ENCODE measurements at places on chromosomes 5 and 9. TPM values are rescaled to one million over a fixed set of nuclear protein-coding genes. Genes with fewer than 3 reads are reported as not detected.

The FAM153A gene
- total RNA-seq = not detected

The COL27A1 gene
- 1.3 TPM for total RNA-seq

The MRPS27 gene
- 68.5 TPM for total RNA-seq

The CCNI2 gene
- 0.12 TPM for total RNA-seq

The ARSI gene
- total RNA-seq = 0.19 TPM

The NR2F1 gene
- 1.4 TPM for total RNA-seq

The FGF18 gene
- total RNA-seq = not detected

The PCDHB8 gene
- total RNA-seq = not detected

The GFI1B gene
- total RNA-seq = not detected

The GOLM1 gene
- total RNA-seq = 32.7 TPM

The WDR38 gene
- total RNA-seq = not detected

The TMC1 gene
- total RNA-seq = not detected

The SLC4A9 gene
- total RNA-seq = not detected

The SLC36A2 gene
- not detected for total RNA-seq

The SEMA4D gene
- 7.4 TPM for total RNA-seq

The MARCOL gene
- total RNA-seq = not detected

The CSF2 gene
- total RNA-seq = not detected

The ZNF474 gene
- total RNA-seq = 0.56 TPM

The N4BP3 gene
- 0.56 TPM for total RNA-seq

The ABHD17B gene
- total RNA-seq = 10.5 TPM

The SLC27A4 gene
- 18.8 TPM for total RNA-seq

The SHC3 gene
- 0.02 TPM for total RNA-seq

The SLC46A2 gene
- total RNA-seq = not detected

The SLC6A3 gene
- not detected for total RNA-seq

The NIM1K gene
- total RNA-seq = not detected

The C5orf15 gene
- 35.1 TPM for total RNA-seq

The ACOT12 gene
- not detected for total RNA-seq

The PCDHA4 gene
- total RNA-seq = 0.16 TPM

The SLC38A9 gene
- total RNA-seq = 25.6 TPM

The CARD9 gene
- 0.69 TPM for total RNA-seq

The NTRK2 gene
- not detected for total RNA-seq

The TRPM3 gene
- 0.22 TPM for total RNA-seq

The PCDHB10 gene
- 1.2 TPM for total RNA-seq

The C6 gene
- not detected for total RNA-seq

The PCDHA8 gene
- 0.25 TPM for total RNA-seq

The LRRTM2 gene
- not detected for total RNA-seq

The FOXD4L5 gene
- total RNA-seq = 0.52 TPM

The RACK1 gene
- 4,050 TPM for total RNA-seq

The FOXD4 gene
- total RNA-seq = 2.4 TPM

The ADGRV1 gene
- not detected for total RNA-seq

The TAF9 gene
- total RNA-seq = 116 TPM

The CEP72 gene
- 16.4 TPM for total RNA-seq

The CORO2A gene
- total RNA-seq = 3.4 TPM

The FREM1 gene
- not detected for total RNA-seq

The PCDH1 gene
- 15.7 TPM for total RNA-seq

The PCDHGB2 gene
- total RNA-seq = 0.88 TPM

The TLX3 gene
- total RNA-seq = not detected

The AQP3 gene
- total RNA-seq = 0.89 TPM

The MEGF10 gene
- not detected for total RNA-seq

The TAF11L10 gene
- not detected for total RNA-seq

The ANKRD34B gene
- total RNA-seq = not detected
